IMR-90 (cell line): ENCODE measurements at places on chromosomes 3 and 15. TPM values are rescaled to one million over a fixed set of nuclear protein-coding genes. Genes with fewer than 3 reads are reported as not detected.
A peak's percentile ranks its signal among the peaks of the same experiment; 100 is the strongest.

DNA sequence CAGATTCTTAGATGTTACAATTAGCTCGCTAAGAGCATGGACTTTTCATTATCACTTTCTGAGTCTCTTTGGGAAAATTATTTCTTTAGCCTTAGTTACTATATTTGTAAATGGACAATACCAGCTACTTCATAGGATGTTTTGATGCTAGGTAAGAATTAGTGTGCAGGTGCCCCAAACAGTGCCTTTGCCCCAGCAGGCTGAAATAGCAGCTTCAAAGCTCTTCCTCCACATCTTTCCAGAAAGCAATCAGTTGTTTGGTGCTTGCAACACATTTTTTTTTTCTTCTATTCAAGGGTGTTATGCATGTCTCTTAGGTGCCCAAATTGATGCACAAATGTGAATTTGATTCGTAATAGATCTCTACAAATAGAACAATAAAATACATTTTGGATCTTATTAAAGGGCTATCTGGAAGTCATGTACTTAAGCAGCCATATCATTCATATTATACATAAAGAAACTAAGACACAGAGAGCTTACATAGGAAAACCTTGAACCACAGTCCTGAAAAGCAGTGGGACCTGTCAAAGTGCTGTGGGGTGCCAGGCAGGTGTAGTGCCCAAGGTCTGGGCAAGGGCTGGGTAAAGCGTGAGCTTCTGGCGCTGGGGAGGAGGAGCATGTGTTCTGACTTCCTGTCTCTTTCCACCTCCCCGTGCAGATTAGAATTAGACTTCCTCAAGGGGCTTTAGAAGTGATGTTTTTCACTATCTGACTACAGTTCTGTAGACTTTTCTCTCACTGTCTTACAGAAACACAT lies 62.9 kb downstream of the FNDC3B start:
- DNase-seq, result no peak

Gene CCDC191
- 0.72 and 0.83 TPM in 2 replicates for total RNA-seq

DNA sequence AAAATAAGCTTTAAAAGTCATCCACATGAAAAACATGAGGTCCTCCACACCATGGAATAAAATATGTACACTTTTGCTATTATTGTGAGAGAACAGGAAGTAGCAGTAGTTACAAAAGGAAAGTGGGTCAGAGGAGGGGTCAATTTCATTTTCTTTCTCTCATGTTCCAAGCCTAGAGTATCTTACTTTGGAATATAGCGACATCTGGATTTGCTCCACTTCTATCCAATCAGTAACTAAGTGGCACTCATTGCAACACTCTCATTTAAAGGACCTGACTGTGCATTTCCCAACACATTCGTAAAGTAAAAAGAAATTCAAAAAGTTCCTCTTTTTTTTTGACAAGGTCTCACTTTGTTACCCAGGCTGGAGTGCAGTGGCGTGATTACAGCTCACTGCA lies 637.3 kb downstream of the TUSC7 start:
- no peak for DNase-seq

DNA sequence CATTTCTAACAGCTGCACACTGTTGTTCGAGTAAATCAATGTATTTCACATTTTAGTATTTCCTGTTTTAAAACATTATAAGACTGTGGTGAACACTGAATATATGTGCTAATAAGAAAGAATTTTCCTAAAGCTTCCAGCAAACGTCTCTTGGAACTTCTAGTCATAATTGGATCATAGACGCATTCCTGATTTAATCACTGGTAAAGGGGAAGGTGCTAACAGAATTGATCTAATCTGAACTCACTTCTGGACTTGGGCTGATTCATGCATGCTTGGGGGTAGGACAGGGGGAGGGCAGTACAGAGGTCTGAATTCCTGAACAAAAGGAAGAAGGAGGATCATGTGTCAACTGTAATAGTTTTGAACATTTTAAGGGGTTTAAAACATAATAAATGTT lies 7.3 kb upstream of the LEKR1 start:
- peak; percentile 74 for DNase-seq

- peak; percentile 52 for DNase-seq
These were observed 15.1 kb downstream of the PLSCR5 start for GRCh38 chr3:146589899-146590508.

Gene TMEM45A
- total RNA-seq, result 13.6 and 20.8 TPM in 2 replicates

Gene ZKSCAN7
- total RNA-seq, result 4.7 TPM in 2 replicates

DNA sequence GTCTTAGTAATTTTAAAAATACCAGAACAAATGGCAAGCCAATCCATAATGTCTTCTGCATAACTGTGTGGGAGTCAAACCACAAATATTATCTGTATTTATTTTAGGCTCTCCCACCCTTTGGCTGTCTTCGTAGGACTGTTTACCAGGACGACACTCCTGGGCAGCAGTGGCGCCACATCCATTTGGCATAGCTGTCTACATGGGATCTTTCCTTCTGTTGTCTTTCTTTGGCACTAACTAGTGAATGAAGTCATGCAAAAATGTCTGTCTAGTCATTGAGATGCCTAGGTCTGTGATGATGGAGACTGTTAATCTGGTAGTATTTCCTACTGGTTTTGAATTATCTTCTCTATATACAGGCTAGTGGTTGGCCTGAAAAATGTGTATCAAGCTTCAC lies 54.0 kb upstream of the CHMP2B start:
- DNase-seq, result no peak

Gene SPATA12
- under 0.01 TPM in 1 of 2 replicates, not detected in the other for total RNA-seq

Gene PRR20G
- total RNA-seq, result not detected in 2 replicates

Gene GRM2
- total RNA-seq, result under 0.01 TPM in 2 replicates

Gene CYP1A1
- under 0.01 TPM in 2 replicates for total RNA-seq

DNA sequence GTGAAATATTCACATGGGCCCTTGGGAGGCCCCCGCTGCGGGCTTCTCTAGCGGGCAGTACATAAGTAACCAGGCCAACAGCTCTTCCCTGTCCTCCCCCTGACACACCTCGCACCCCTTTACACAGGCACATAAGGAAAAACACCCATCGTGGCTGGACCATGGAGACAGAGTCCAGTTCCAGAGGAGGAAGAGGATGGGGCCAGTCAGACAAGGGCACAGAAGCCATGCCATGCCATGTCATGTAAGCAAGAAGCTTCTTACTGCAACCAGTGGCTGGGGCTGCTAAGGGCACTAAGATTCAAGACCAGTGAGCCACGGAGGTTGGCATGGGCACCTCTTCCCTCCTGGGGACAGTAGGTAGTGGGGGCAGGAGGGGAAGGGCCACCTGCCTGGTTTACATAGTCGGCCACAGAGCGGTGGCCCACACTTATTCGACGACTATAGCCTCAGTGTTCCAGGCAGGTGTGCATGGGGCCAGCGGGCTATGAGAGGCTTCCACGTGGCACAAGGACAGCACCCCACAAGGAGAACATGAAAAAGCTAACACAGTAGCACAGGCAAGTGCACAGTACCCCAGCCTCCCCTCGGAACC lies 5.7 kb upstream of the CYP11A1 start:
- DNase-seq, result no peak

GRCh38 chr3:106446271-106446670 lies 577.5 kb upstream of the CBLB start:
- DNase-seq, result no peak

DNA sequence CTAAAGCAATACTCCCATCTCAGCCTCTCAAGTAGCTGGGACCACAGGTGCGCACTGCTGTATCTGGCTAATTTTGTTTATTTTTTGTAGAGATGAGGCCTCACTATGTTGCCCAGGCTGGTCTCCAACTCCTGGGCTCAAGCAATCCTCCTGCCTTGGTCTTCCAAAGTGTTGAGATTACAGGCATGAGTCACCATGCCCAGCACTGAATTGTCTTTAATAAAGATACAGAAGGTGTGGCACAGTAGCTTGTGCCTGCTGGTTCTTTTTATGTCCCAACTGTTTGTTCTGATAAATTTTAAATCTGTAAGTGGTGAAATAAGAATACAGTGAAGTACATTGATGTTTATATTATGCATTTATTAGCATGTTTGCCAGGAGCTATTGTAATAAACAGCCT lies 20.6 kb upstream of the TRAK1 start:
- DNase-seq, result peak; percentile 18

DNA sequence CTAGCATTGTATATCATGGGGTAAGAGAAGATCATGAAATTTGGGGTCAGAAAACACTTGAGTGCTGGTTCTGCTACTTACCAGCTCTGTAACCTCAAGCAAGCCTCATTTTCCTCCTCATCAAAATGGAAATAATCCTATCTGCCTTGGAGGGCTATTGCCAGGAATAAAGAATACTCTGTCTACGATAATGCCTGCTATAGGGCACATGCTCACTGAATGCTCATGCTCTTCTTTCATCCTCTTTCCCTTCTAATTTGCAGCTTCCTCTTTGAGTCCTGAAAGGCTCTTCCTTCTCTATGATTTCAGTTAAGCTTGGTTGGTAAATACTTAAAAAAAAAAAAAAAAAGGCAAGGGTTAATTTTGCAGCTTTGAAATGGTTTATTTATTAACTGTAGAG lies 12.8 kb downstream of the RTP1 start:
- no peak for DNase-seq

Gene GOLGA6B
- total RNA-seq, result not detected in 2 replicates

DNA sequence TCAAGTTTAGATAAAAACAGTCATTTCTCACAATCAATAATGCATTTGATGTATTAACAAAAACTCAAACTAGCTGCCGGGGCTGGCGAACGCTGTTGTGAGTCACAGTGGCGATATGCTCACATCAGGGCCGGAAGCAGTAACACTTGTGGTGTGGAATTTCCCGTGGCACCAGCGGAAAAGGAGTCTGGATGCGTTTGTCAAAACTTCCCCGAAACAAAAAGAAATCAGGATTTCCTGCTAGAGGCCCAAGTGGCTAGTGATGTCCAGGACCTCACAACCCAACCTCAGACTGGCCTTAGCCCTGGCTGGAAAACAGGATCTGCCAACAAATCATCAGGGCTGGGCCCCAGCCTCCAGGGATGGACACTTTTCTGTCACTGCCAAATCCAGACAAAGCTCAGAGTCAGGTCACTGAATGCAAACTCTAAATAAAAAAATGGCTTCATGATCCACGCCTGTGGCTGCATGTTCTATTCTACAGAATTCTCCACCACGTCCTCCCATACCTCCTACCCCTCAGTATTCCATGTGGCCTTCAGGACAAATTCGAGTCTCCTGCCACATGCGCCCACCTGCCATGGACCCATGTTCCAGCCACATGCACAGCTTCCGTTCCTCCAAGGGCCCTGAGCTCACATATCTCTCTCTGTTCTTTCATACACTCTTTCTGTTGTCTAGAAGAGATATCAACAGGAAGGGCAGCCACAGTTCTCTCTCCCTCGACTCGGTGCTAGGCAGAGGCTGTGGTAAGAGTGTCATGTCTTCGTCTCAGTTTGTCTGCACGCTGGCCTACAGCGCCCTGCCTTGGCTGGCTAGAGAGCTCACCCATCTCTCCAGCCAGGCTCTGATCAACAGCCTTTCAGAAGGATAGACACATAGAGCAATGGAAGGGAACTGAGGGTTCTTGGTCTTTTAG lies 35.4 kb downstream of the EHD4 start:
- peak; percentile 55 for DNase-seq

GRCh38 chr3:155778462-155778861 lies 27.6 kb downstream of the C3orf33 start:
- DNase-seq, result peak; percentile 6

Gene LMOD3
- total RNA-seq, result not detected in 2 replicates

Gene LARP6
- total RNA-seq, result 36.4 and 78.3 TPM in 2 replicates

Gene ABI3BP
- total RNA-seq, result 3.0 and 4.2 TPM in 2 replicates

Gene RBP2
- not detected in 2 replicates for total RNA-seq

GRCh38 chr15:59960318-59960717 lies 43.8 kb upstream of the FOXB1 start:
- no peak for DNase-seq

Gene GOLGA8G
- not detected in 2 replicates for total RNA-seq

Gene GUCA1C
- total RNA-seq, result not detected in 2 replicates

DNA sequence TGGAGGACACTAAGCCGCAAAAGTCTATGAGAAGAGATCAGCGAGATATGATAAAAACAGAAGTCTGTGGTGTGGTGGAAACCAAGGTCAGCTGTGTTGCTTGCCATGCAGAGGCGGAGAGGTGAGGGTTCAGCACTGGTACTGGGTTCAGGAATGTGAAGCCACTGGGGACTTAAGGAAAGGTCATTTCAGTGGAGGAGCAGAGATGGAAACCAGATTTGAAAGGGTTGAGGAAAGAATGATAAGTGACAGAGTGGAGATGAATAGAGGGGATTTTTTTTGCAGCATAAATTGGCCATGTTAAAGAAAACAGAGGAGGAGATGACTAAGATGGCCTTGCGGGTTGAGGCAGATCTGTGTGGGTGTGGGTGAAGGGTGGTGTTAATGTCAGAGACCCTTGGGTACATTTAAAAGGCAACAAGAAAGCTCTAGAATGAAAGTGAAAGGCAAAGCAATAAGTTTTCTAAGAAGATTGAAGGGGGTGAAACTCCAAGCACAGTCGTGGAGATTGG lies 265.5 kb downstream of the ADAMTSL3 start:
- DNase-seq, result no peak

Gene RGMA
- 0.18 TPM in 1 of 2 replicates, not detected in the other for total RNA-seq

Gene CTXN2
- total RNA-seq, result not detected in 2 replicates

- no peak for DNase-seq
These were observed 13.2 kb downstream of the HPS3 start for GRCh38 chr3:149142682-149143081.

GRCh38 chr15:98519767-98520550 lies 128.4 kb upstream of the IGF1R start:
- DNase-seq, result no peak

DNA sequence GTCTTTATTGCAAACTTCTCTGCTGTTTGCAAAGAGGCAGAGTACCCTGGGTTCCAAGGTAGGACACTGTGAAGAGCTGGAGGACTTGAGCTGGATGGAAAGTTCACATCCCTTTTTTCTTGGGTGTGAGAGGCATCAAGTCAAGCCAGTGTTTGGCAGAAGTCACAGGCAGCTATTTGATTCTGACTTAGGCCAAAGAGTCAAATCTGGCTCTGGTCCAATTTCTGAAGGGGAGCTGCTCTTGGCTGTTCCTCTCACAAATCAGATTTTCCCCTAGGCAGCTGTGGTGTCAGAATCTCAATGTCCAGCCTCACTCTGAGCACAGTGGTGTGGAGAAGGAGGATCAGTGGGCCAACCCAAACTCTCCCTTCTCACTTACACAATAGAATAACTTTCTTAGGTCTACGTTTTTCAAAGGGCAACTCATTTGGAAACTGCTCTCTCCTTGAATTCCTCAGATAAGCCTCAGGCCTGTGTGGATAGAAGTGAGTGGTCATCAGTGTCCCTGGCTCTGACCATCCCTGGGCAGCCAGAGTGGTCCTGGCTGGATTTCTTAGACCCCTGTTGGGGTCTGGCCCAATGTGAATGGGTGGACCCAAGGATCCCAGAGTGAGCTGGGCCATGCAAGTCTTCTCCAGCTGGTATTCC lies 18.2 kb upstream of the AMOTL2 start:
- peak; percentile 34 for DNase-seq

DNA sequence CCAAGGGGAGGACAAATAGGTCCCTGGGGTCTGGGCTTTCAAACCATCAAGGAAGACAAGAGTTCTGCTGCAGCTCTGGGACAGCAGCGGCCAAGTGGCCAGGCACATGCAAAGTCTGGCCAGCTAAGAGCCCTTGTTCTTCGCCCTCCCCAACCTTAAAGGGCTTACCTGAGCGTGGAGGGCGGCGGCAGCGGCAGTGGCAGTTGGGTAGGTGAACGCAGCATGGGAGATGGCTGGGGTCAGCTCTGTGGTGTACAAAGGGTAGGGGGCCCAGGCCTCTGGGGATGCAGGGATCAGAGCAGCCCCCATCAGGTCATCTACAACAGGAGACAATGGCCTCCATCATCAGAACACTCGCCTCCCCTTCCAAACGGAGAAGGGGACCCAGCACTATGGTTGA lies 27.1 kb downstream of the RBPMS2 start:
- no peak for DNase-seq
